ENCODE measurements at places on chromosomes 13 and 19.
A peak's percentile ranks its signal among the peaks of the same experiment; 100 is the strongest.

- no peak for DNase-seq
Observed at GRCh38 chr13:101289764-101290163, 126.5 kb downstream of the NALCN start.

DNA sequence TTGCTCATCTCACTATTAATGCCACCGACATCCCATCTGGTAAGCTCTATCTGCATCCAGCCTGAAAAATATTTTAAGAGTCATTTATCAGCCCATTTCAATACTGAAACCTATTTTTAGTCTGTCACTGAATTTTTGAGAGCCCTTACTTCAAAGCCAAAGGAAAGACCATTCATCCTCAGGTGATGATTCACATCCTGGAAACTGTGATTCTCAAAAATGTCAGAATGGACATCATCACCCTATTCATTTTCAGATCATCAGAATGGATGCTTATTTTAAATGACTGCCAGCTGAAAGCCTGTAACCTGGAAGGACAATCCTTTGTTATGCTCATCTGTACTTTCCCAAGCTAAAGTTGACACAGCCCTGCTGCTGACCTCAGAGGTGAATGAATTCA lies 27.0 kb downstream of the TNFSF11 start:
- DNase-seq = no peak

- peak; percentile 72 for DNase-seq
Observed at GRCh38 chr19:5804516-5805461, at the start of gene NRTN. Gene NRTN (plus strand): TSS chr19:5805067. CDS start chr19:5824166, 19,099 bp downstream.

DNA sequence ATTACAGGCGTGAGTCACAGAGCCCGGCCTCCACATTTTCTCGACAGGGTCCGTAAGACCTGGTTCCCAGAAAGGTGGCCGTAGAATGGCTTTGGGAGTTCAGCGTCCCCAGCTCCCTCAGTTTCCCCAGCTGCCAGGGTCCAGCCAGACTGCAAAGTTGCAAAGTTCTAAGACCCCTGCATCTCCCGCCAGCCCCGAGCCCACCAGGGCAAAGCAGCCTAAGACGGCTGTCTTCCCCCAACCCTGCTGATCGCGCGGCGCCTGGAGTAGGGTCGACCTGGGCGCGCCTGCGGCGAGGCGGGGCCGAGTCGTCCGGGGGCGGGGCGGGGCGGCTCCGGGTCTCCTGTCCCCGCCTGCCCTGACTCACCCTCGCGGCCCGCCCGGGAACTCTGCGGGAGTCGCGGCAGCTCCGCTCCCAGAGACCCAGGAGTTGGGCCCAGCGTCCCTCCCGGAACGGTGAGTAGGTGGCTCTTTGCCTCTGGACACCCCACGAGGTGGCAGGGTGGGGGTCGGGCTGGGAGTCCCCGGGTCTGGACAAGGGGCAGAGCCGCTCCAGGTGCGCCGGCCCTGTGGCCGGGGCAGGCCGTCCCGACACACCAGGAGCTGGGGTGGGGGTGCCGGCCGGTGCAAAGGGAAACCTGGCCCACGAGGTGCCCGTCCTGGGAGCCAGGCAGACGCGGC lies at the start of gene LRRC8E:
LRRC8E (plus strand) TSS at position 366 of the 681 bp plus-strand sequence. CDS start 7,094 bp downstream, outside the sequence.
- peak; percentile 90 for DNase-seq

- no peak for DNase-seq
Observed at GRCh38 chr13:39547108-39547507, 55.9 kb downstream of the LHFPL6 start.

All from K562 (cell line).